NCI-H2107 (cell line): ENCODE measurements at places on chromosomes 7 and 10.

DNA sequence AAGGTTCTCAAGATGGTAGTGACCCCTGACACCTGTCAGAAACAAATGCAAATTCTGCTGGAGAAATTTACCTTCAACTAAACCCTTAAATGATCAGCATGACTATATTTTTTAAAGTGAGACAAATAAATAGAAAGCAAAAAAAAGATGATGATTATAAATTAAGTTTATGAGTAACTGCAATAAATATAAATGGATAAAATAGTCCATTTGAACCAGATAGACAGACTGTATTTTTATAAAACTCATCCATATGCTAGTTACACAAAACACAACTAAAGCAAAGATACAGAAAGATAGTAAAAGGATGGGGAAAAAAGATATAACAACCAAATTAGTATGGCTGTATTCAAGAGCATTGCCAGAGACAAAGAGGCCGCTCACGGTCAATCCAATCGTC lies 5.9 kb downstream of the TMEM176A start:
- no peak for DNase-seq

DNA sequence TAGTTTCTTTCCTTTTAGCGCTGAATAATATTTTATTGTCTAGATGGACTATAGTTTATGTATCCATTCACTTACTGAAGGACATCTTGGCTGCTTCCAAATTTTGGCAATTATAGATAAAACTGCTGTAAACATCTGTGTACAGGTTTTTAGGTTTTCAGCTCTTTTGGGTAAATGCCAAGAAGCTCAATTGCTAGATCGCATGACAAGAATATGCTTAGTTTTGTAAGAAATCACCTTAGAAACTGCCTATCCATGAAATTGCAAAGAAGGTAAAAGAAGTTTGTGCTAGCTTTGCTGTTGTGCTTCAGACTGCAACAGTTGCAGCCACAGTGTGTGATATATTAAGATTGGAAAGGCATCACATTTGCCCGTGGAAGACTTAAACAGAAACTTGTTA lies 103.2 kb upstream of the TNS3 start:
- DNase-seq: no peak

DNA sequence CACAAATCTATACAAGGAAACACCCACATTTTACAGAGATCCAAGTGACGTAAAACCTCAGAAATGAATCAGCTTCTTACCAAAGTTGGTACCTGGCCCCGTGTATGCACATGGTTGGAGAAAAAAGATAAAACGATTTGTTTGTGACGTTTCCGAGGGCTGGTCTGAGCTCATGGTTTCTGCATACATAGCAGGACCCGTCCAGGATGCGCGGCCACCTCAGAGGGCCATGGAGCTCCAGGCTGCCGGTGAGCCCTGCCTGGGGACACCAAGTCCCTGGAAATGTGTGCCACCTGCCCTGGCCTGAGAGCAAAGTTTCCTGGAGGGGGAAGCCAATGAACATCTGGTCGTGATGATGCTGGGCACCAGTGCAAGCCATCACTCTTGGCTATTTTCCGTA lies 402.6 kb upstream of the MKI67 start:
- no peak for DNase-seq

DNA sequence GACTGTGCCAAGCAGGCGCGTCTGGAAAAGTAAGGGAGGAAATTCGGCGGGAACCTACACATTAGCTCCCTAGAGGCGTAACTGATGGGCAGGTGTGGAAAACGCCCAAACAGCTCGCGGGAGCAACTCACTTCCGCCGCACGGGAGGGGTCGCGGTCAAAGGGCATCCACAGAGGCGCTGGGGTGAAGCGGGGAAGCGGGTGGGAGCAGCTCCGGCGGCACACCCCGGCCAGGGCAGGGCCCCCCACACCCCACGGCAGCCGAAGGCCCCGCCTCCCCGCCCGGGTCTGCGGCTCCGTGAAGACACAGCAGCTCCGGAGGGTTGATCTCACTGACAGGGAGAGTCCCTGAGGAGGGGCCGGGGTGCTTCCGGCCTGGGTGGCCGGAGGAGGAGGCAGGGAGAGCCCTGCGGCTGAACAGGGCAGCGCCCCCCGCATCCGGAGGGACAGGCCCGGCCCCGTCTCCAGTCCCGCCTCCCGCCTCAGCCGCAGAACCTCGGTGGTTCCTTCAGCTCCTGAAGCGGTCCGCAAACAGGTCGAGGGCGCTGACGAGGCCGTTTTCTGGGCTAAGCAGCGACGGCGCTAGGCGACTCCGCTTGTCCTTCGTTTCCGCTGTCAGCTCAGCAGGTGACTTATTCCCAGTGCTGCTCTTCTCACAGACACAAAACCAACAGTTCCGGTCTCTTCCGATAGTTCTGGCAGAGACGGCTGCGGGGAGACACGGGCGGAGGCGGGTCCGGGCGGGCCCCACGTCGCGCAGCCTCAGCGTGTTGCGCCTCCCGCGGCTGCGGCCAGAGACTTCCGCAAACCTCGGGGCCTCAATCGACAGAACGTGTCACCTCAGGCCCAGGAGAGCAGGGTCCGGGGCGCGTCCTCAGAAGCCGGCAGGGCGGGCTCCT lies 276.1 kb downstream of the DNAJB6 start:
- no peak for DNase-seq

- DNase-seq: no peak
These were observed 19.7 kb upstream of the PON2 start for GRCh38 chr7:95454438-95455045.

DNA sequence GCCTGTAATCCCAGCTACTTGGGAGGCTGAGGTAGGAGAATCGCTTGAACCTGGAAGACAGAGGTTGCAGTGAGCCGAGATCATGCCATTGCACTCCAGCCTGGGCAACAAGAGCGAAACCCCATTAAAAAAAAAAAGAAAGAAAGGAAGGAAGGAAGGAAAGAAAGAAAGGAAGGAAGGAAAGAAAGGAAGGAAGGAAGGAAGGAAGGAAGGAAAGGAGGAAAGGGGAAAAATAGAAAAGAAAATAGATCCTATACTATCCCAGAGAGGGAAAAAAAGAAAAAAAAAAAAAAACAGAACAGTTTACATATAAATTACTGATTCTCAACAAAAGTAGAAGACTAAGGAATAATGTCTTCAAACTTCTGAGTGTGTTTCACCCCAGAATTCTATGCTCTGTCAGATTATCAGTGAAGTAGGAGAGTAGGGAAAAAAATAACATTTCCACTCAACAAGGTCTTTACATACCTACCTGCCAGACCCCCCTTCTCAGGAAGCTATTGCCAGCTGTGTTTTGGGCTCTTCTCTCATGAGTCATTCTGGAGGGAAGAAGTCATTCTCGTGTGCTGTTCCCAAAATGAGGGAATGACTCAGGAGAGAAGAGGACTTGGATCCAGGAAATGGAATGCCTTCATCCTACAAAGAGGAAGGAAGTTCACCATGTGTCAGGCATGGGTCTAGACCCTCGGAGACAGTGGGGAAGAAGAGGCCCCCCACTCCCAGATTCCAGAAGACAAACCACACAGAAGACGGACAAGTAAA lies 20.9 kb downstream of the RGS10 start:
- no peak for DNase-seq

DNA sequence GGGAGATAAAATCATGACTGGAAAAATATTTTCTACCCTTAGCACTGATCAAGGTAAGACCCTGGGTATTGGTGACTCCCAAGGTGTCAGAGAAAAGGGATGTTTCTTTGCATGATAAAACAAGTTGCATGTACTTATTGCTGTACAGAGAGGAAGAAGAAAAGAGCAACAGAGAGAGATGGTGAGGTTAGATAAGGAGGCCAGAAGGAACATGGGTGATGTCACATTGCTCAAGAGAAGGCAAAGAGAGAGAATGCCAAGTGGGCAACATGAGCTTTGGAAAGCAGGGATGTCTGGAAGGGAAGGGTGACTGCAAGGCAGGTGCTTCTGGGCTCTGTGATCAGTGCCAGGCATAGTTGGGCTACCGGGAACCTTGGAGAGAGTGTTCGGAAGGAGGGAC lies 65.1 kb upstream of the ADARB2 start:
- no peak for DNase-seq

DNA sequence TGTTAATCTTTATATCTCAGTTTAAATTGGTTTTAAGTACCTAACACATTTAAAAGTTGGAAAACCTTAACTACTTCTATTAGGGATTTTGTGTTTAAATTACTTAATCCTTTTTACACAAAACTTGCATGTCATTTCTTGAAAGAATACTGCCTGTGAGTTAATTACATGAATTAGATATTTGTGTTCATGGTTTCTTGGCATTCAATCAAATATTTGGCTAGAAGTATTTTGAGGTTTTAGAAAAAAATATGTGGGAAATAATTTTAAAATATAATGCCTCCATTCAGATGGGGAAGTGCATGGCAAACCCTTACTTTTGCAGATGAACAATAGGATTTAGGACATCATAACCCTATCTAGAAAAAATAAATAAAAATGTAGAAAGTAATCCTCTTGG lies 186.5 kb upstream of the SEMA3E start:
- DNase-seq: no peak
